Hippocampal formation (tissue), 2 donors: ENCODE measurements at places on chromosomes 7 and 10.

DNA sequence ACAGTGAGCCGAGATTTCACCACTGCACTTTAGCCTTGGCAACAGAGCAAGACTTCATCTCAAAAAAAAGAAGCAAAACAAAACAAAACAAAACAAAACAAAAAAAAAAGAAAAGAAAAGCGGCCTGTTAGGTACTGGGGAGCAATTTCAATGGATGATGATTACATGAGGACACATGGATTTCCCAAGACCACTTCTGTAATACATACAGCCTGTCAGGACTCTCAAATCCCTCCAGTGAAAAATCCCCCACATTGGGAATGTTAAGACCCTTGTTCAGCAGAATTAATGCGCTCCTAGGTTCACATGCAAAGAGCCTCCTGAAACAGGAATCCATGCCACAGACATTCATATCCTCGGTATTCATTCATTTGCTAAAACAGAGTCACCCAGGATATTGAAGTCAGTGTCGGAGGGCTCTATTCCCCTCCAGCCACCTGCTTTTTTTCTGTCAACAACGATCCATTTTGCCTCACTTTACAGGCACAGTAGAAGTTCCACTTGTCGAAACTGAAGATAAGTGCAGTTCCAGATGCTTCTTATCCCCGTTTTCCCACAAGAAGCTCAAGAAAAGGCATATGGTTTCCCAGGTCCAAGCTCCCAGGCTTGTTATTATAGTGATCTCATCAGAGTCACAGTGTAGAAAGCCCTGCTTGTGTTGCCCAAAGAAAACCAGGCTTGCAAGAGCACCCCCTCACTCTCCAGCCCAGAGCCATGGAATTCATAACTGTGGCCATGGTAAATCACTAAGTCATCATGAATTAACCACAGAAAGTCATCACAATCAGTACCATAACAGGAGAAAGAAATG, 20.2 kb downstream of the SLC16A12 start:
- no peak for DNase-seq

GRCh38 chr7:15446722-15447121, 115.1 kb downstream of the AGMO start:
- DNase-seq, result no peak

DNA sequence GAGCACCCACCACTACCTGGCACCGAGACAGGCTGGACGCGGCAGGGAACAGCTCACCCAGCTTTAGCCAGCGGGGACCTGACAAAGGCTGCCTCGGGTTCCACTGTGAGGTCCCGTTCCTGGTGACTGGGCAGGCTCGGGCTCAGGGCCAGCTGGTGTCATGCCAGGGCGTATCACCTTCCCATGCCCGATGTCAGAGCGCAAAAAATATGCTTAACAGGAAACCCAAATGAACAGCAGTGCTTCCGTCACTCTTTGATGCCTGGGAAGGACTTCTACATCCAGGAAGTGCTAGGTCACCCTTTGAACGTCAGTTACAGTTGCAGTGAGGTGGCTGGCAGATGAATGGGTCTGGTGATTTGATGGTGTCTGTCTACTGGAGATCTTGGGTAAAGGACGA, 106.0 kb downstream of the ADARB2 start:
- DNase-seq, result no peak

- no peak for DNase-seq
These were observed 23.8 kb upstream of the PIK3AP1 start for GRCh38 chr10:96743988-96744585.

DNA sequence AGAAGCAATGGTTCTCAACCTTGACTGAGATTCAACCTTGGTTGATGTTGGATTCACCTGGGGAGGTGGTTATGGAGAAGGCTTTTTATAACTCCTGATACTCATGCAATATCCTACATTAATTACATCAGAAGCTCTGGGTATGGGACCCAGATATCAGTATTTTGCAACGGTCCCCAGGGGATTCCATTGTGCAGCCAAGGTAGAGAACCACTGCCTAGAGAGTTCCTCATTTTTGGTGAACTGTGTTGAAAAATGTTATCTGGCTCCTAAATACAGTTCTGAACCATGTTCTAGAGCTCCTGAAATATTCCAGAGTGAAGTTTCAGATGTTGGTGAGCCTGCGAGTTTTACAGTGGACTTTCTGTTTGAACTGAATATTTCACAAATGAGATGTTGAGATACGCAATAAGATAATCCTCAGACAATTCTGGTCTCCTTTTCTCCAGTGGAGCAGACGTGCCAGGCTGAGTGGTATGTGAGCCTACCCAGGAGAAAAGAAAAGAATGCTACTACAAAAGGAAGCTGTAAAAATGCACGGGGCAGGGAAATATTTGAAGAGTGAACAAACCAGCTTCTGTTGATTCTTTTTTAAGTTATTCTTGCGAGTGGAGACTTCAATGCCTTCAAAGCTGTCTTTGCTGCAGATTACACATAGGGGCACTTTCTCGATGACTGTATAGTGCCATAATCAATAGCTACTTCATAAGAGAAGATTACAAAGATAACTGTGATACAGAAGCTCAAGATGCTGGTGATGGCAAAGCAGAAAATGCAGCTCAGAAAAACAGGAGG, 13.6 kb upstream of the C10orf120 start:
- DNase-seq, result no peak

DNA sequence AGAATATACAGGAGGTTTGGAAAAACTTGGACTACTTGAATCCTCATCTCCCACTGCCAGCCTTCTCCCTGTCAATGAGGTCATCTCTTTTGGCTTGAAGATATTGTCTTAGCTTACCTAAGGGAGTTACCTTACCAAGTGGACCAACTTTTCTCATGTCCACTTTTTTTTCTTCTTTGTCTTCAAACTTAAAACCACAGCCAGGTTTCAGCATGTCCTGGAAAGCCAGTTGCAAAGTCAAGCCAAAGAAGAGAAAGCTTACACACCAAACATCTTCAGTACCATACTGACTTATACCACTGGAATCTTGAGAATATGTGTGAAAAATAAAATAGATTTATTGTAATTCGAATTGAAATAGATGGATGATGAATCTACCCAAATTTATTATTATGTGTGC, 520.5 kb downstream of the HTR7 start:
- DNase-seq, result no peak

DNA sequence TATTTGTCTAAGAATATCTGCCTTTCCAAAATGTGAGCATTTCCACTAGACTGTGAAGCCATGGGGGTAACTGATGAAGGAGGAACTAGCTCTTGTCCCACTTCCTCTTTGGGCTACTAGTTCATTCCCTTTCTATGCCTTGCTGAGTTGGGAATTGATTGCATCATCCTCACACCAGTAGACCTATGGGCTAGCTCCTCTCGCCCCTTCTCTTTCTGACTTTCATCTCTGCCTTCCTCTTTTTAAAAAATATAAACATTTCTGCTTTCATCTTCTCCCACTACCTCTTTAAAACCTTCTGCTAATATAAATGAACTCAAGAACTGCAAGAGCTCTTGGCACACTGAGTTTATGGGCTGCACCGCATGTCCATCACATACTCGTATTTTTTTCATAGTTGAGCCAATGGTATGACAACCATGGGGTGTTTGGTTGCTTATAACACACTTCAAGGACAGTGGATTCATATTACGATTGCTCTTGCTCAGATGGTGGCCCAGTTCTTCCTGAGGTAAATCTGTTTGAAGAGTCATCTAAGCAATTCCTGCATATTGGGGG, 182.0 kb downstream of the REEP3 start:
- DNase-seq, result peak; percentile 35

DNA sequence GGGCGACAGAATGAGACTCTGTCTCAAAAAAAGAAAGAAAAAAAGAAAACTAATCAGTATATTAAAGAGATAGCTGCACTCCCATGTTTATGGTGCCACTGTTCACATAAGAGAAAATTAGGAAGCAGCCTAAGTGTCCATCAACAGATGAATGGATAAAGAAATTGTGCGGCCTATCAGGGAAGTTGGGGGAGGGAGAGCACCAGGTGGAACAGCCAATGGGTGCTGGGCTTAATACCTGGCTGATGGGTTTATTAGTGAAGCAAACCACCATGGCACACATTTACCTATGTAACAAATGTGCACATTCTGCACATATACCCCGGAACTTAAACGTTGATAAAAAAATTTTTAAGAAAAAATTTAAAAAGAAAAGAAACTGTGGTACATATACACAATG, 9.0 kb upstream of the PRRT4 start:
- no peak for DNase-seq

DNA sequence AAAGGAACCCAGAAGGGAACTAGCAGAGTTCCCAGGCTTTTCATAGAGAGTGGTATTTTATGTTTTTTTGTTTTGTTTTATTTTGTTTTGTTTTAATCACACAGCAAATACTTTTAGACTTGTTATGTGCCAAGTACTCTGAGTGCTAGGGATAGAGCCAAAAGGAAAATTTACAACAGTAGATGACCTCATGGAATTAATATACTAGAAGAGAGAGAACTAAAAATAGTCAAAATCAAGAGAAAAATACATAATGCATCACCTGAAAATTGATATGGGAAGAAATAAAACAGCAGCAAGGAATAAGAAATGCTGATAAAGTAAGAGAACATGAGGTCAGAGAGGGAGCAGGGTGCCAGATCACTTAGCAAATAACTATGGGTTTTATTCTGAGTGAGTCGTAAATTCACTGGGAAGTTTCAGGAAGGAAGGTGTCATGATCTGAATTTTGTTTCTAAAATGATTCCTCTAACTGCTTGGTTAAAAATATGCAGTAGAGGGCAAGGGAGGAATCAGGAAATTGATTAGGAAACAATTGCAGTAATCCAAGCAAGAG, 351.0 kb downstream of the ANKRD7 start:
- DNase-seq, result no peak

- no peak for DNase-seq
These were observed 202.6 kb upstream of the FOXK1 start for GRCh38 chr7:4479367-4480039.

GRCh38 chr10:104614245-104614831, 26.8 kb upstream of the SORCS3 start:
- DNase-seq, result no peak

GRCh38 chr10:100889546-100889945, 23.2 kb upstream of the SLF2 start:
- DNase-seq, result no peak

DNA sequence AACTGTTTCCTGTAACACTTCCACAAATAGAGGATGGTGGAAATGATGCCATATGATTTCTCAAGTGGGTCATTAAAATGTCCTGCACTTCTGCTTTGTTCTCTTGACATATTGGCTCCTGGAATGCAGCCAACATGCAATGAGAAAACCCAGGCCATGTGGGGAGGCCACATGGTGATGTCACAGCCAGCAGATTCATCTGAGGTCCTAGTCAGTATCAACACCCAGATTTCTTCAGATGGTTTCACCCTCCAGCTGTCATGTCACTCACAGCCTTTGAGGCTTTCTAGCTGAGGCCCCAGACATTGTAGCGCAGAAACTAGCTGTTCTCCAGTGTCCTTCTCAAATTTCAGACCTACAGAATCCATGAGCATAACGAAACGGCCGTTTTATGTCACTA, 102.3 kb upstream of the NUPR2 start:
- DNase-seq, result no peak

- no peak for DNase-seq
These were observed 19.7 kb upstream of the BNIP3 start for GRCh38 chr10:132001238-132001972.

GRCh38 chr10:1043532-1043995, 5.4 kb downstream of the IDI1 start:
- no peak for DNase-seq

GRCh38 chr7:35261041-35261440, 7.1 kb upstream of the TBX20 start:
- no peak for DNase-seq

- DNase-seq, result no peak
These were observed 168.9 kb downstream of the NRF1 start for GRCh38 chr7:129780257-129780973.

- no peak for DNase-seq
These were observed 5.4 kb upstream of the GCK start for GRCh38 chr7:44194562-44195145.

- no peak for DNase-seq
These were observed 1.4 kb downstream of the CDK5 start for GRCh38 chr7:151056283-151056665.

DNA sequence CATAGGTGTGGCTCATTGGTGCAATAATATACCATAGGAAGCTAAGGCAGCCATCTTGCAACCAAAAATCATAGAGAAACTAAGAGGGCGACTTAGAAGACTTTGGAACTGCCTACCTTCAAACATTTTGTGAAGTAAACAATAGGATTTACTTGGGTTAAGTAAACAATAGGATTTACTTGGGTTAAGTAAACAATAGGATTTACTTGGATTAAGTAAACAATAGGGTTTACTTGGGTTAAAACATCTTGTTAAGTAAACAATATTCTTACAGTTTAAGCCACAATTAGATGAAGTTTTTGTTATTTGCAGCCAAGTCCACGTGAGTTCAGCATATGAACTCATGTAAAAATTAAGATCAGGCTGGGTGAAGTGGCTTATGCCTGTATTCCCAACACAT, 722.4 kb upstream of the AUTS2 start:
- no peak for DNase-seq

DNA sequence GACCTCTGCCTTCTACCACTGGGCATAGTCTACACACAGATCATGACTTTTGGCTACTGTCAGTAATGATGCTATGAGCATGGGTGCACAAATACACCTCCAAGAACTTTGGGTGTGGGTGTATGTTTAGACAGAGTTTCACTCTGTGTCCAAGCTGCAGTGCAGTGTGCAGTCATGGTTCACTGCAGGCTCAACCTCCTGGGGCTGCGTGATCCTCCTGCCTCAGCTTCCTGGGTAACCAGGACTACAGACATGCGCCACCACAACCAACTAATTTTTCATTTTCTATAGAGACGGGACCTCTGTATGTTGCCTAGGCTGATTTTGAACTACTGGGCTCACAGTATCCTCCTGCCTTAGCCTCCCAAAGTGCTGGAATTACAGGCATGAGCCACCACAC, 194.4 kb downstream of the NSUN6 start:
- no peak for DNase-seq

- no peak for DNase-seq
These were observed 12.4 kb upstream of the ZNF862 start for GRCh38 chr7:149825567-149826343.

DNA sequence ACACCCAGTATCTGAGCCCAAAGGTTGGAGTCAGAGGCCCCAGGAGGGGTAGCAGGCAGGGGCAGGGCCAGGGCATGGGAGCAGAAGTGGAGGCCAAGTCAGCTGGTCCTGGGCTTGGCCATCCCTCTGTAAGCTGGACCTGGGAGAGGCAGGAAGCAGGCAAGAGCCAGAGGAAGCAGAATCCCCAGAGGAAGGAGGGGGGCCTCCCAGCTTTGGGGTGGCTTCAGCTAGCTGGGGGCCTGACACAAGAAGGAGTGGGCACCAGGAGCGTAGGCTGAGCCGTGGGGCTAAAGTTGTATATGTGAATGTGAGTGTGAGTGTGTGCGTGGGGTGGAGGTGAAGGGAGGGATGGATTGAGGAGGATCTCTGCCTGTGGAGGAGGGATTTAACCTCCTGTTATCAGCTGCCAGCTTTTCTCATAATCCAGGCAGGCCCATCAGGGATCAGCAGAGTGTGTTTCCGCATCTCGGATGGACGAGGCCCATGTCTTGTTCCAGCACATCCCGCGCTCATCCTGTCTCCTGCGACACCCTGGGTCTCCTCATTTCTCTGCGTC, 54.0 kb downstream of the NEURL1 start:
- DNase-seq, result no peak
